ENCODE measurements at places on chromosomes 7 and 10. TPM values are rescaled to one million over a fixed set of nuclear protein-coding genes. Genes with fewer than 3 reads are reported as not detected.

Gene ENTPD1
- 9.7 TPM for total RNA-seq

Gene SORBS1
- total RNA-seq: 0.96 TPM

Gene PAX4
- total RNA-seq: not detected

Gene SPDYE18
- total RNA-seq: 0.36 TPM

Gene VWA2
- not detected for total RNA-seq

Gene AGAP9
- total RNA-seq: 3.7 TPM

Gene COPG2
- 22.7 TPM for total RNA-seq

Gene HOXA13
- not detected for total RNA-seq

Gene TAS2R3
- total RNA-seq: 0.88 TPM

Gene WDR91
- 23.9 TPM for total RNA-seq

Gene ZMYND11
- 29.4 TPM for total RNA-seq

Gene ZKSCAN5
- total RNA-seq: 8.6 TPM

Gene CALN1
- total RNA-seq: not detected

Gene PPIF
- total RNA-seq: 177 TPM

Gene TMEM209
- total RNA-seq: 49.7 TPM

Gene ERVW-1
- not detected for total RNA-seq

Gene FOXI2
- not detected for total RNA-seq

Gene ACTL6B
- total RNA-seq: not detected

Gene WASHC2C
- total RNA-seq: 23.4 TPM

Gene SUFU
- 6.8 TPM for total RNA-seq

Gene MOSPD3
- 15.4 TPM for total RNA-seq

Measured in activated CD8-positive, alpha-beta memory T cell treated with anti-CD3 and anti-CD28 coated beads for 36 hours (primary cell).